AG04450 (cell line): ENCODE measurements at places on chromosomes 6 and 20.

DNA sequence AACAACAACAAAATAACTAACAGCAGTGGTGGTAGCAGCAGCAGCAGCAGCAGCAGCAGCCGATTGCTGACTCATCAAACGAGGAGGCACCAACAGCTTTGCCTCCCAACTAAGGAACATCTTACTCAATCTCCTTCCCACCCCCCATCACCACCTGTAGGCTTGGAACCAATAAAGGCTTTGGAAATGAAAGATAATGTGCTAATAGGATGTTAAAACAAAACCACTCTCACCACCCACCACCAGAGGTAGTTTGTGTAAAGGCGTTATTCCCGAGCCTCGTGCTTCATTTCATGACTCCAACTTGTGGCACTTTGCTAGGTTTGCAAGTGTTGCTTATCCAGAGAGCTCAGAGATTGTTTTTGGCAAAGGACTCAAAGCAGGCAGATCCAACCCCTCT, 346.5 kb downstream of the CD83 start:
- no peak for DNase-seq

- no peak for DNase-seq
Observed at GRCh38 chr20:57429159-57429496, 37.9 kb downstream of the RBM38 start.

GRCh38 chr6:15484821-15485220, 178.0 kb downstream of the DTNBP1 start:
- no peak for DNase-seq

DNA sequence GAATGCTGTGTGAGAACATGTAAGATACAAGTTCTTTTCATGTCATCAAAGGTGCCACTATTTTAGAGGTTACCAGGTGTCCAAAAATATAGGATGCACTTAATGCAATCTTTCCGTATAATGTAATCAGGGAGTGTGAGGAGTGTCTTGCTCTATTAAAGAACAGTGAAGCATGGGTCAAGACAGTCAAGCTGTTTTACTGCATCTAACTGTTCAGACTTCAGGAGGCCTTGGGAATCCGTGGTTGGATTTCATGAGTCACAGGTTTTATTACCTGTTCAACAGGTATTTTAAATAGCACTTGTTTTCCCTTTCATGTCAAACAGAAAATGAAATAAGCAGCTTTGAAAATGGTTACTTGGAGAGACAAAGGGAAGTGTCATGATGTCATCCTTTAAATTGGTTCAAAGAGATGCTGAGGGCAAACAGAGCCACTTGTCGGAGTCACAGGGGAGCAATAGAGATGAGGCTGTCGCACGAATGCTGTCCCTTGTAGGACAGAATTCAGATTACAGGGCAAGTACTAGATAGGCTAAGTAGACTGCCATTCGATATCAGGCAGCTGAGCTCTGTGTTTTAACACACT, 621.5 kb downstream of the QKI start:
- no peak for DNase-seq

DNA sequence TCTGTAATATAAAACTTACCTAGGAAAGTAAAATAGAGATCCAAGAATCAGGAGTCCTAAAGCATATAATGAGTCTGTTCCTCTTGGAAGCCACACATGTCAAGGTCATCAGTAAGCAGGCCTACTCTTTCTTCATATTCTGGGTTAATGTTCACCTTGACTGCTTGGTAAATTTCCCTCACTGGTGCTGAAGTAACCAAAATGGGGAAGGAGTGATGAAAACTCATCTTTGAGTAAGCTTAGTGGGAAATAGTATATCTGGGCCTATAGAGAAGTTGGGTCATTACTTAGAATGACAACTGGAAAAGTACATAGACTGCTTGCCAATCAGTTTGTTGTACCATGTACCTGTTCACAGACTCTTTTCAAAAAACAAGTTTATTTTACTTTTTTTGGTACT, 6.6 kb downstream of the TSPYL4 start:
- DNase-seq = no peak

- DNase-seq = no peak
Observed at GRCh38 chr6:143337201-143337949, 113.1 kb downstream of the ADAT2 start.

GRCh38 chr6:32177183-32177787, 920 bp upstream of the RNF5 start:
- DNase-seq = no peak

DNA sequence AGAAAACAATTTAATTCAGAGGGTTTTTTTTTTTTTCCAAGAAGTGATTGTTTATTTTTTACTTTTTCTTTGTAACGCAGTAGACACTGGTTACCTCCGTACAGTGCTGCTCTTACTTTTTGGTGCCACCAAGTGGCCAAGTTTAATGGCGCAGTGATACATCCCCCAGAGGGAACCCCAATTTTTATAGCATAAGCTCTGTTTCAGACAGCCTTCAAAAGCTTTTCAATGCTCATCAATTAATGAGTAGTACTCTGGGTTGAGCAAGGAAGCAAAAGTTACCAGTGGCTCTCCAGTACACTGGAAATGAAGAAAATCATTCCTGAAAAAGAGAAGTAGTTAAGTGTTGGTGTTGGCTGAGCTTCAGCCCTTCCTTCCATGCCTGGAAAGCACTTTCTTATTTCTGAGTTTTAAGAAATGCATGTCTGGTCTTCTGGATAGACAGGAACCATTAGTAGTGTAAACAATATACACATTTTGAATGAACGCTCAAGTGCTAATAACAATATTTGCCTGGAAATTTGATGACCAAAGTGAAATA, 129.1 kb upstream of the SMLR1 start:
- peak; percentile 36 for DNase-seq

DNA sequence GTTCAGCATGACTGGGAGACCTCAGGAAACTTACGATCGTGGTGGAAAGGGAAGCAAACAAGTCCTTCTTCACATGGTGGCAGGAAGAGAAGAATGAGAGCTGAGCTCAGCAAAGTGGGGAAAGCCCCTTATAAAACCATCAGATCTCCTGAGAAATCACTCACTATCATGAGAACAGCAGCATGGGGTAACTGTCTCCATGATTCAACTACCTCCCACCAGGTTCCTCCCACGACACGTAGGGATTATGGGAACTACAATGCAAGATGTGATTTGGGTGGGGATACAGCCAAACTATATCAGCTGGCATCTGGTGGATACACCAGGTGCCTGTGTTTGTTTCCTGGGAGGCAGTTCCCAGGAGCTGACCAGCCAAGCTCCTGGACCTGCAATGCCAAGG, 4.9 kb downstream of the DDO start:
- DNase-seq = no peak

DNA sequence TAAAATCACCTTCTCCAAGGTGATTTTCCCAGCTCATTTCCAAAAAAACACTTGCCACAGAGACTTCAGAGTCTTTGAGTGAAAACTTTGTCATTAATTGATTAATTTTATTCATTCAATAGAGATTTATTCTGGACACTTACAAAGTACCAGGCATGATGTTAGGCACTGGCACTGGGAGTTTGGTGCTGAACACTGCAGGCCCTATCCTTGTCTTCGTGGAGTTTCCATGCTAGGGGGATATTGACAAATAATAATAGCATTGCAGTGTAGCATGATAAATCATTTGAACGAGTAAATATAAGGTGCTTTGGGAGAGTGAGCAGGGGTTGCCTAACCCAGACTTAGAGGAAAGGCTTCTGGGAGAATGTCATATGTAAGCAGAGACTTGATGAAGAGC, 145.7 kb downstream of the SOX4 start:
- DNase-seq = no peak

GRCh38 chr6:113539623-113540022, 317.5 kb upstream of the MARCKS start:
- no peak for DNase-seq

DNA sequence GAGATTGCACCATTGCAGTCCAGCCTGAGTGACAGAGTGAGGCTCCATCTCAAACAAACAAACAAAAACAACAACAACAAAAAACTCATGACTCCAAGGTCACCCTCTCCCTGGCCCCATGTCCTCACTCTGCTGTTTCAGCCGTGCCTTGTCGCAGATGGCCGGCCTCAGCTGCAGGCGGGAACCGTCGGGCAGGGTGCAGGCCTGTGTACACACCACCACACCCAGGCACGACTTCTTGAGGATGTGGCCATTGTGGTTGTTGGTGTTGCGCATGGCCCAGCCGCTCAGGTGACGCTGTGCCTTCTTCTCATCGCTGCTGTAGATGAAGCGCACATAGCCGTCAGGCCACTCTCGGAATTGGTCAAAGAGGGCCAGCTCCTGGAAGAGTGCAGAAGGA, 4.8 kb downstream of the GCM2 start:
- DNase-seq = no peak

DNA sequence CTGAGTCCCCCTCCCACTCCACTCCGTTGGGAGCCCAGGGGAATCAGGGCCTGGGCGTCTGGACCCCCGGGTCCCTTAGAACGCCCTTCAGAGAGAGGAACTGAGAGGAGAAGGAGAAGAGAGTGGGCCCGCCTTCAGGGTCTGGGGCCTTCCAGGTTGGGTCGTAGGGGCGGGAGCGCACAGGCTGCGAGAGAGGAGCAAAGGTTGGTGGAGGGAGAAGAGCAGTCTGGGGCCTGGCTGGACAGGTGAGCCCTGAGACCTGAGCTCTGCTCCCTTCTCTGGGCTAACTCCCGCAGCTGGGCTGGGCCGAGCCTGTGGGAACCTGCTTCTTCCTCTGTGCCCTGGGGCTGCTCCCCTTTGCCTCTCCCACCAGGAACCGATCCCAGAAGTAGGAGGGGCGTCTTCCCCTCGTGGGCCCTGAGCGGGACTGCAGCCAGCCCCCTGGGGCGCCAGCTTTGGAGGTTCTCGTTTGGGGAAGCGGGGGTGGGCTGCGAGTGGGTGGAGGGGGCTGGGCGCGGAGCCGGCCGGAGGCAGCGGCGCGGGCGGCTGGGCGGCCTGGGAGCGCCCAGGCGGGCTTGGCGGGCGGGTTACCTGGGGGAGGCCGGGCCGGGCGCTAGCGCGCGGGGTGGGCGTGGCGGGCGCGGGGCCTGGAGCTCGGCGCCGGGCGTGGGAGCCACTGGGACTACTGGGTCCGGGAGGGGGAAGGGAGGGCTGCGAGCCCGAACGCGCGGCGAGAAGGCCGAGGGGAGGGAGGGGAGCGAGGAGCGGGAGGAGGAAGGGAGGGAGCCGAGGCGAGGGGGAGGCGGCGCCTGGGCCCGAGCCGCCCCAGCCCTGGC, at the start of gene DDR1:
Gene DDR1 (plus strand): TSS at position 835 of the 836 bp plus-strand sequence. CDS start 4,211 bp downstream, outside the sequence.
- DNase-seq = no peak

- DNase-seq = no peak
Observed at GRCh38 chr20:48246061-48246790, 460.9 kb upstream of the SULF2 start.

DNA sequence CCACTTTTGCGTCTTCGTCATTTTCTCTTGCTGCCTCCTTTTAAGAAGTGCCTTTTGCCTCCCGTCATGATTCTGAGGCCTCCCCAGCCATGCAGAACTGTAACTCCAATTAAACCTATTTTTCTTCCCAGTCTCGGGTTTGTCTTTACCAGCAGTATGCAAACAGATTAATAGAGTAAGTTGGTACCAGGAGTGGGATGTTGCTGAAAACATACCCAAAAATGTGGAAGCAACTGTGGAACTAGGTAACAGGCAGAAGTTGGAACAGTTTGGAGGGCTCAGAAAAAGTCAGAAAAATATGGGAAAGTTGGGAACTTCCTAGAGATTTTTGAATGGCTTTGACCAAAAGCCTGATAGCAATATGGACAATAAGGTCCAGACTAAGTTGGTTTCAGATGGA, 309.2 kb downstream of the MEI4 start:
- DNase-seq = no peak

DNA sequence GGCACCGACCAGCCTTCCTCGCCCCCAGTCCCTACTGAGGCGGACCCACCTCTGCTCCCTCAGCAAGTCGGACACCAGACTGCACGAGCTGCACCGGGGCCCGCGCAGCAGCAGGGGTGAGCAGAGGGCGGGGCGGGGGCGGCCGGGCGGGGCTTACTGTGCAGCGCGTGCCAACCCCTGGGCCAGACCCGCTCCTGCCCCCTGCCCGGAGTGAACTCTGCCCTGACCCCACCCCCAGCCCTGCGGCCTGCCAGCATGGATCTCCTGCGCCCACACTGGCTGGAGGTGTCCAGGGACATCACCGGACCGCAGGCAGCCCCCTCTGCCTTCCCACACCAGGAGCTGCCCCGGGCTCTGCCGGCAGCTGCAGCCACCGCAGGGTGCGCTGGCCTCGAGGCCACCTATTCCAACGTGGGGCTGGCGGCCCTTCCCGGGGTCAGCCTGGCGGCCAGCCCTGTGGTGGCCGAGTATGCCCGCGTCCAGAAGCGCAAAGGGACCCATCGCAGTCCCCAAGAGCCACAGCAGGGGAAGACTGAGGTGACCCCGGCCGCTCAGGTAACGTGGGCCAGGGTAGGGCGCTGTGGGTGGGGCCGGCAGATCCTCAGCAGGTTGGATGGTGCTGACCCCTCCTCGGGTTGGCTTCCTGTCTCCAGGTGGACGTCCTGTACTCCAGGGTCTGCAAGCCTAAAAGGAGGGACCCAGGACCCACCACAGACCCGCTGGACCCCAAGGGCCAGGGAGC, 1.5 kb upstream of the SLC2A4RG start:
- DNase-seq = no peak

GRCh38 chr20:21503345-21503744, 10.5 kb downstream of the NKX2-2 start:
- DNase-seq = no peak

DNA sequence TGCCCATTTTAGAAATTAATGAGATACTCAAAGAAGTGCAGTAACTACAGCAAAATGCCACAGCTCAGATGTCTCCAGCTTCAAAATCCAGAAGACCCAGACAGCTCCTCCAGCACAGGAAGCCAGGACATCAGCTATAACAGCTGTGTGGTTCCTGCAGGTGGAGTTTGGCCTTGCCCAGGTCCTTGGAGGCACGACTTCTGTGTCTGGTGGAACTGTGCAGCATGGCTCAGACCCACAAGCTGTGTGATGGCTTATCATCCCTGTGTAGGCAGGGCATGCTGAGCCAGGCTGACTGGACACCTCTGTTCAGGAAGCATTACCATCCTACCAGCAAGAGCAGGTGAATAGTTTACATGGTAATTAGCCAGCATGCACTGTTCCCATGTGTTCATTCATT, 26.5 kb upstream of the CD93 start:
- DNase-seq = no peak

GRCh38 chr20:2320813-2321658, 25.2 kb downstream of the TGM3 start:
- no peak for DNase-seq

- no peak for DNase-seq
Observed at GRCh38 chr20:44705364-44706094, 9.6 kb upstream of the CCN5 start.

- no peak for DNase-seq
Observed at GRCh38 chr6:41439524-41440418, 104.4 kb downstream of the NCR2 start.
